ENCODE measurements at places on chromosomes 7 and 10.

- DNase-seq = no peak
Observed at GRCh38 chr7:93622036-93623033, 47.8 kb upstream of the CALCR start.

GRCh38 chr10:37535459-37536246 lies 321.8 kb downstream of the ZNF248 start:
- no peak for DNase-seq

DNA sequence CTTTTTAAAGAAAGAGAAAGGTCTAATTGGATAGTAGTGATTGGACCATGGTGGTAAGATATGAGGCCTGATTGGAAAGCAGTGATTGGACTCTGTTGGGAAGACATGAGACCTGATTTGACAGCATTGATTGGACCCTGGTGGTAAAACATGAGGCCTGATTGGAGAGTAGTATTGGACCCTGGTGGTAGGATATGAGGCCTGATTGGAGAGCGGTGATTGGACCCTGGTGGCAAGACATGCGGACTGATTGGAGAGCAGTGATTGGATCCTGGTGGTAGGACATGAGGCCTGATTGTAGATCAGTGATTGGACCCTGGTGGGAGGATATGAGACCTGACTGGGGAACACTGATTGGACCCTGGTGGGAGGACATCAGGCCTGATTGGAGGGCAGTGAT lies 444.3 kb downstream of the LRMDA start:
- no peak for DNase-seq

GRCh38 chr10:71143170-71143569 lies 69.2 kb upstream of the UNC5B start:
- no peak for DNase-seq

DNA sequence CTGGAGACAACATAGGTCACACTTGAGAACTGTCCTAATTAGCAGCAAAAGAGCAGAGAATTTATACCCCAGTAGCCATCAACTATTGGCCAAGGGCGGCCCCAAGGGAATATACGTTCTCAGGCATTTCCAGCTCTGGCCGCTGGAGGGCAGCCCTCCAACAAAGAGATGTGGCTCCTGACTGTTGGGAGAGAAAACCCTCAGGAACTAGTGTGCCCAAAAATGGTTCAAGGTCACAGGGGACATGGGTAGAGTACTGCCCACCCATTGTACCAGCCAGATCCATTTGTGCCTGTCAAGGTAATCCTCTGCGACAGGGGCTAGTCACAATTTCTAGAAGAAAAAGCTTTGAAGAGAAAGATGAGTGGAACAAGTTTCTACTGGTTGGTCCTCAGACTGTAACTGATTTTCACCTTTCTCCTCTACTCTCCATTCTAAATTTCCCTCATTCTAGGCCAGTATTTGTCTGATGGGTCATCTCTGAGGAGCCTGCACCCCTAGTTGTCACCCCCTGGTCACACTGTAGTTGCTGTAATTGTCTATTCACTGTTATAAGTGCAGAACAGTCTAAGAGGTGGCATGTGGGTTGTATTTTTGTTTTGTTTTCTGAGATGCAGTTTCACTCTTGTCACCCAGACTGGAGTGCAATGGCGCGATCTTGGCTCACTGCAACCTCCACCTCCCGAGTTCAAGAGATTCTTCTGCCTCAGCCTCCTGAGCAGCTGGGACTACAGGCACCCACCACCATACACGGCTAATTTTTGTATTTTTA lies 14.7 kb upstream of the C7orf33 start:
- DNase-seq = peak; percentile 74

DNA sequence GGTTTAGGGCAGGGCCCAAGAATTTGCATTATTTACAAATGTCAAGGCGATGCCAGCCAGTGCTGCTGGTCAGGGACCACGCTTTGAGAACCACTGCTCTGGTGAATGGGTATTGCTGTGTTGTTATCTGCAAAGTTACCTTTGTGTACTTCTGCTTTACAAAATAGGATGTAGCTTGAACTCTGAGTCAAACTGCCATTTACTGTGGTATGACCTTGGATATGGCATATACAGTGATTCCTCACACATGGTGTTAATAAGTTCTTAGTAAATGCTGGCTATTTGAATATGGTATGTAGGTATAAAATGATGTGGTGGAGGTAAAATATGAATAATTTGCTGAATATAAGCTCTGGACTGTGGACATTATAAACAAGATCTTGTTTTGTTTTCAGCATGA lies 148.9 kb downstream of the AUTS2 start:
- no peak for DNase-seq

DNA sequence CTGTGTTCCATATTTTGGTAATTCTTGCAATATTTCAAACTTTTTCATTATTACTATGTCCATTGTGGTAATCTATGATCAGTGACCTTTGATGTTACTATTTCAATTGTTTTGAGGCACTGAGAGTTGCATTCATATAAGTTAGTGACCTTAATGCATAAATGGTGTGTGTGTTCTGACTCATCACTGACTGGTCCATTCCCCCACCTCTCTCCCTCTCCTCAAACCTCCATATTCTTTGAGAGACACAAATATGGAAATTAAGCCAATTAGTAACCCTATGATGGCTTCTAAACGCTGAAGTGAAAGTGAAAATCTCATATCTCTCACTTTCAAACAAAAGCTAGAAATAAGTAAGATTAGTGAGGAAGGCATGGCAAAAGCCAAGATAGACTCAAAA lies 739.6 kb downstream of the CCSER2 start:
- no peak for DNase-seq

GRCh38 chr10:24415455-24416125 lies 206.7 kb downstream of the KIAA1217 start:
- DNase-seq = no peak

GRCh38 chr10:74898201-74898976 lies 72.0 kb downstream of the KAT6B start:
- DNase-seq = no peak

GRCh38 chr10:24847112-24848070 lies 105.0 kb downstream of the PRTFDC1 start:
- DNase-seq = no peak

DNA sequence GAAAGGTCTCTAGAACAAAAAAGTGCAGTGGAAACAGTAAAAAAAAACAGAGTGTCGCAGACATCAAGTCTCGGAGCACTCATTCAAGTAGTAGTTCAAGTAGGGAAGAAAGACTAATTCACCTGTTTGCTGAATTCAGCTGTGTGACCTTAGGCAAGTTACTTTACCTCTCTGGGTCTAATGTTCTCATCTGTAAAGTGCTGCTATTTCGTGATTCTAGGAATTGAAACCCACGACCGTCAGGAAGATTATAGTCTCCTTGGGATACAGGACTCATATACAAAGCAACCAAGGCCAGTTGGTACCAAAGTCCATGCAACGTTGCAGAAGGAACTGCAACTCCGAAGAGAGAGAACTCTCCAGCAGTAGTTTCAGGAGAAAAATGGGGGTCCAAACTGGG lies 26.1 kb downstream of the PRKCQ start:
- no peak for DNase-seq

DNA sequence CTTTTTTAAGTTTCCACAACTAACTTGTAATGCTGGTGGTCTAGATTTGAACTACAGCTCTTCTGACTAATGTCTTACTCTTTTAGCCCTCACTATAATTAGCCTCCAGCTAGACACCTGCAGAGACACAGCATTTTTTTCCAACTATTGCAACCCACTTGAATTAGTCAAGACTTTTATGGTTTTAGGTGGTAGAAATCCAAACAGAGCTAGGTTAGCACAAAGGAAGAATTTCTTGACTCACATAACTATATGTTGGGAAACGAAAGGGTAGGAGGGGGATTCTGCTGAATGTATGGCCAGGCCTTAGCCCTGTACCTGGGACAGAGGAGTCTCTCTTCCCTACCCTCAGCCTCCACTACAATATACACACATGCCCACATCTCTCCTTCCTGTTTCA lies 586.1 kb downstream of the INHBA start:
- no peak for DNase-seq

- DNase-seq = no peak
Observed at GRCh38 chr7:77699056-77699455, 2.8 kb downstream of the RSBN1L start.

DNA sequence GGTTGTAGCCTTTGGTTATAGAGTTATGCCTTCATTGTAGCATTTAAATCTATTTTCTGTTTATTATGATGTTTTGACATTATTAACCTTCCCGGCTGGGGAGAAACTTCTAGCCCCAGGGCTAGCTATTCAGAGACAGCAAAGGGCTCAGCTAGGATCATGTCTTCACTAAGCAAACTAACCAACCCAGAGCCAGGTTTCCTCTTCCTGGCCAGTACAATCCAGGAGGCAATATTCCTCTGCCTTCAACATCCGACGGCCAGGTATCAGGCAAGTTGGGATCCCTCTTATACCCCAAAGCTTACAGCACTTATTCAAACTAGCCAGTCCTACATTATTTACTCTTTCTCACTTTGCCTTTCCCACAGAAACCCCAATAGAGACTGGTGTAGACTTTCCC lies 1060.7 kb upstream of the GHITM start:
- no peak for DNase-seq

GRCh38 chr10:1251769-1252168 lies 195.6 kb downstream of the WDR37 start:
- no peak for DNase-seq

- DNase-seq = no peak
Observed at GRCh38 chr10:44030132-44030531, 354.8 kb downstream of the CXCL12 start.

- no peak for DNase-seq
Observed at GRCh38 chr10:14556285-14556956, 218.3 kb downstream of the FAM107B start.

GRCh38 chr10:29850371-29850770 lies 209.0 kb downstream of the JCAD start:
- no peak for DNase-seq

DNA sequence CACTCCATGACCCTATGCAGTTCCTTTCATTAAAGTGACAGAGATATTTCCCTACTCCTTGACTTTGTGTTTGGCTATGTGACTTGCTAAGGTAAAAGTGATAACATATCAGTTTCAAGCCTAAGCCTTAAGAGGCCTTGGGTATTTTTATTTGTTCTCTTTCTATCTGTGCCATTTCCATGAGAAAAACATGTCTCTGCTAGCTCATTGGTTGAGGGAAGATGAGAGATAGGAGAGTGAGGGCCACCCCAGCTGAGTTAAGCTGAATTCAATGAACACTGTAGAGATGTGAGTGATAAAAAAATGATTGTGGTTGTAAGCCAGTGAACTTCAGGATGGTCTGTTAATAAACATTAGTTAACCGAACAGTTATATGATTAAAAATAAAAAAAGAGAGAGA lies 13.4 kb downstream of the TASOR2 start:
- DNase-seq = no peak

DNA sequence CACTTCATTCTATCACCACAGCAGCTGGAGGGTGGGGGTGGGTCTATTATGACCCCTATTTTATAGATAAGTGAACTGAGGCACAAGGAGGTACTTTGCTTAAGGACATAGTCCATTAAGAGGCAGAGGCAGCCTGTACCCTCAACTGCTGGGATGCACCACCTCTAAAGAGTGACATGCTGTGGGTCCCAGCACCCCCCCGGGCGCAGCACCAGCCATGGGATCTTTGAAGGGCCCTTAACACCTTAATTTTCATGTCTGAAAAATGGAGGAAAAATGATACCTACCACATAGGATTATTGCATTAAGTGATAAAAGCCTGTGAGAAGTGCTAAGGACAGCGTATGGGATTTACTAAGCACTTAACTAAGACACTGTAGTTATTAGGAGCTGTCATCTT lies 15.4 kb downstream of the ADCYAP1R1 start:
- no peak for DNase-seq

DNA sequence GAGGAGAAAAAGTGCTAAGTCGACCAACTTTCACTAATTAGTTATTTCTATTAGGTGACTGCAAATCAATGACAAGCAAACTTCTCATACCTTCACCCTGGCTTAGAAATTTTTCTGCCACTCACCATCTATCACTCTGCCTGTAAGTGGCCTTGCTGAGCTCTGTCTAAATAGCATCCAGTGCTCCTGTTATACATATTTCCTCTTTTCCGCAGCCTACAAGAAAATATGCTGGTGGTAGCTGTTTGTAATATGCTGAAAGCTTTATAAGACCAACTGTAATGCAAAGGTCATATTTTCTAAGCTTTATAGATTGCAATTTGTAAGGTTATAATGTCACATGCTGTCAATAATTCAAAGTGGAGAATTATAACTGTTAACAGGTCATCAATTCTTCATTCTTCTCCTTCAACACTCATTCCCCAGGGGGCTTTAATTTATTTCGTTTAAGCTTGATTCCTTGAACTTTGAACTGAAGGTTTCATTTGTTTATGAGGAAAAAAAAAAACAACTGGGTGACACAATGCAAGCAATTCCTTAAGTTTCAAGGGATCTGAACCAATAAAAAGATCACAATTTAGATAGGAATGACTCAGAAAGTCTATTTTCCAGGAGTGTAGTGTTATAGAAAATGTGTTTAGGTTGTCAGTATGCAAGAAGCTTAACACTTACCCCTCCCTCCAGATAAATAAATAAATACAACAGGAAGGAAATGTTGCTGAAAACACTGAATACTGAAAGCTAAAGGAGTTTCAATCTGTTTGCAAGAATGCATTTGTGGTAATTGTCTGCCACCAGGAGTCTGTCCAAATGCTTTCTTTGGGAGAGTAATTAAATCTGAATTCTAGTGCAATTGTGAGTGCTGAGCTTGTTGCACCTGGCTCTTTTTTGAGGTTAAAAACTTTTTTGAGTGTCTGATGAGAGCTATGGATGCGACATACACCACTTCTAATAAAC lies 183.7 kb downstream of the SORCS1 start:
- no peak for DNase-seq

- DNase-seq = no peak
Observed at GRCh38 chr7:69599955-69600709, 1.9 kb downstream of the AUTS2 start.

DNA sequence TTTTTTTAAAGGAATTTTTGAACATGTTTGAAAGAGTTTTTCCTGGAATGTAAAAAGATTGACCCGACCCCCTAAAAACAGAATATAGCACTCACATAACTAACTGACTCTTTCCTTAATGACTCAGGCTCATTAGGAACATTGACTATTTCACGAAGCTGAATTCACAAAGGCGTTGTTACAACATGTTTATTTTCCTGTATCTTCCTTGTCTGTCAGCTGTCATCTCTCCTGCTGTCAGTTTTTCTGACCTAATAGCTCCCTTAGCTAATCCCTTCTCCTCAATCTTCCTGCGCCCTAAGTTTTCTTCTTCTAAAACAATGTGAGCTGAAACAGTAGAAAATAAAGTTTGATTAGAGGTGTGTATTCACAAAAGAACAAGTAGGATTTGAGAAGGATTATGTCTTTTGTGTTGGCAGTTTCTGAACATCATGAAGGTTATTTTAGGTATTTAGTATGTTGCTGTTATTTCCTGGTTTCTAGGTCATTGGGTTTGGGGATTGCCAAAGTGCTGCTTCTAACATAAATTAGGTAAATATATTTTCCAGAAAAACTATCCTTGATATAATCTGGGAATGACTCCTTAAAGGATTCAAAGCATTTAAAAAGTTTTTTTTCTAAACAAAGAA lies 4.6 kb upstream of the MDFIC start:
- DNase-seq = no peak

Measured in activated naive CD8-positive, alpha-beta T cell treated with anti-CD3 and anti-CD28 coated beads, Interleukin-2, amount 50 U/mL, for 24 hours (primary cell).